ENCODE measurements at places on chromosomes 11 and 22.

DNA sequence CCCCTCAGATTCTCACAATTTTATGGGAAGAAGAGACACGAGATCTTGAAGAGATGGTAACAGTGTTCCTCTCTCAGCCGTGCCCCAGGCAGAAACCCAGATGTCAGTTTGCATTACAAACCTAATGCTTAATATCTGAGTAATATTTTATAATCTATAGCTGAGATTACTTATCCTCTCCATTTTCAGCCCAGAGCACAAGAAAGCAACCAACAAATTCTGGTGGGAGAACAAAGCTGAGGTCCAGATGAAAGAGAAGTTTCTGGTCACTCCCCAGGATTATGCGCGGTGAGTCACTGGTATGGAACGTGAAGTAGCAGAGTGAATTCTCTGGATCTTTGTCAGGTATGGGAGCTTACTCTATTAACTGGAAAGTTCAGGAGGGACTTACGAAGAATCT, 884 bp downstream of the CENATAC start:
- DNase-seq, result peak; percentile 84

DNA sequence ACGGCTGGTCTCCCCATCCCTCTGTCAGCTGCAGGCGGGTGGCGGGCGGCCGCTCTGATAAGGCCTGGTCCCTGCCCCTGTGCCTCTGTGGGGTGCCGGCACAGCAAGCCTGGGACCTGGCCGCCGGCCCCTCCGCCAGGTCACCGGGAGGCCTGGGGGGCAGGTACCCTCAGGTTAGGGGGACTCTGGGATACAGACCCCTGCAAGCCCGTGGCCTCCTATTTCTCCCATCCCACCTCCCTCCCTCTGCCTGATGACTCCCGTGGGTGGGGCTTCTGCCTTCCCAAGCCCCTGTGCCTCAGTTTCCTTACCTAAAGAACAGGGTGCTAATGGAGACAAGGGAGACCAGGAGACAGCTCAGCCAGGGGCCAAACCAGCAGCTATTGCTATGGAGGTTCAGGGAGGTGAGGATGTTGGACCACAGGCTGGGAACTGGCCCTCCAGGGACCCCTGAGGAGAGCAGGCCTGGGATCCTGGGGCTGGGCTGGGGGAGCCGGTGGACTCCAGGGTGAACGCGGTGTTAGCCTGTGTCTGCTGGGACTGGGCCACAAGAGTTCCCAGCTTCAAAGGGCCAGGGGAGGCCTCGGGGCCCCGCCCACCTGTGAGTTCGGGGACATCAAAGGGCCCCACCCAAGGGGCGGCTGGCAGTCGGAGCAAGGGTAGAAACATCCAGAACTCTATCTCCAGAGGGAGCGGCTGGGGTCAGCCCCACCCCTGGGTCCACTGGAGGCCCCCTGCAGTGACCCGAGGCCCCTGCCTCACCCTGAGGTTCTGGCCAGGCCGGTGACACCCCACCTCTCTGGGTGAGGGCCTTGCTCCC, 32.0 kb upstream of the TH start:
- DNase-seq, result no peak

- no peak for DNase-seq
These were observed 686.6 kb downstream of the LUZP2 start for GRCh38 chr11:25183411-25183810.

DNA sequence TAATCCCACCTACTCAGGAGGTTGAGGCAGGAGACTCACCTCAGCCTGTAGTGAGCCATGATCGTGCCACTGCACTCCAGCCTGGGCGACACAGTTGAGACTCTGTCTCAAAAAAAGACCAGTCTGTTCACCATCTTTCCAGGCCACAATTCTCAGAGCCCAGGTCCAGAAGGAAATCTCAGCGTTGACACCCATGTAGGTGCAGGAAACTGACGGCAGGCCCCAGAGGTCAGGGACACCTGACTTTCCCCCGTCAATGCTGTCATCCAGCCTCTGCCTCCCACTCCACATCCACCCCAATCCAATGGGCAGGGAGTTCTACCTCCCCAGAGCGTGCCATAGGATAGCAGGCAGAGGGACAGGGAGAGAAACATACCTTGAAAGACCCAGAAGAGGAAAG, 5.9 kb upstream of the GRK2 start:
- no peak for DNase-seq

GRCh38 chr22:34070531-34070930, 150.3 kb upstream of the LARGE1 start:
- no peak for DNase-seq

- no peak for DNase-seq
These were observed 110.5 kb downstream of the NAT10 start for GRCh38 chr11:34215806-34216453.

GRCh38 chr22:45620706-45621105, 50.9 kb upstream of the ATXN10 start:
- no peak for DNase-seq

- no peak for DNase-seq
These were observed 78.3 kb downstream of the LARGE1 start for GRCh38 chr22:33842006-33842354.

- DNase-seq, result no peak
These were observed 10.1 kb upstream of the PDGFB start for GRCh38 chr22:39254789-39255298.

GRCh38 chr11:11004069-11004468, 146.2 kb upstream of the ZBED5 start:
- no peak for DNase-seq

Data from LoVo (cell line).